Right renal pelvis (tissue), 4 donors: ENCODE measurements at places on chromosomes 5 and 9.

DNA sequence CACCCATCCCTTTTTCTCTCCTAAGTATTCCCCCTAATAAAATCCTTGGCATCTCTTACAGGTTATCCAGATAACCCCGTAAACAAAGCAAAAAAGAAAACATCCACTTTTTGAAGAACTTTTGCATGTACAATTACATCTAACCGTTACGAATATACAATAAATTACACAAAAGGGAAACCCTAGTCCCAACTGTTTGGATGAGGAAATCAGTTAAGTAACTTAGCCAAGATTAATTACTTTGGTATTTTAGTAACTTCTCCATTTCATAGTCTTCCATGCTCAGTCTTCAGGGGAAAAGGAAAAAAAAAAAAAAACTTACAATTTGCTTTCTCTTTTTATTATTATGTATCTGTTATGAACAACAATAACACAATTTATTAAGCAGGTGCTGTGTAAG is 212.9 kb downstream of the ACTL7B start:
- DNase-seq: no peak

DNA sequence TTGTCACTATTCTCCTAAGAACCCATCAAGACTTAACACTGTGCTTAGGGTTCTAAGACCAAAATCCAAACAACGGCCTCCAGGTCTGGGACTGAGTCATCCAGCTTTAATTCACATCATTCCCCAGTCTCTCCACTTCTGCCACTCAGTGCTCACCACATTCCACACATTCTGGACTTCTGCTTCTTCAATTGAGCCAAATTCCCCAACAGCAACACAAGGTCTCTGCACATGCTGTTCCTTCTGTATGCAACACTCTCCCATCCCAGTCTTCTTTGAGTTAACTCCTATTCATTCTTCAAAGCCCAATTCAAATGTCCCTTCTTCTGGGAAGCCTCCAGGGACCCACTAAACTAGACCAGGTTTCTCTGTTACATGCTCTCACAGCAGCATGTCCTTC is 97.8 kb downstream of the GPR21 start:
- no peak for DNase-seq

GRCh38 chr5:91025449-91025848 is 357.7 kb downstream of the ARRDC3 start:
- DNase-seq: no peak

GRCh38 chr5:33981408-33982162 is 2.9 kb downstream of the SLC45A2 start:
- DNase-seq: no peak

GRCh38 chr5:169703813-169704212 is 66.7 kb downstream of the DOCK2 start:
- DNase-seq: no peak

DNA sequence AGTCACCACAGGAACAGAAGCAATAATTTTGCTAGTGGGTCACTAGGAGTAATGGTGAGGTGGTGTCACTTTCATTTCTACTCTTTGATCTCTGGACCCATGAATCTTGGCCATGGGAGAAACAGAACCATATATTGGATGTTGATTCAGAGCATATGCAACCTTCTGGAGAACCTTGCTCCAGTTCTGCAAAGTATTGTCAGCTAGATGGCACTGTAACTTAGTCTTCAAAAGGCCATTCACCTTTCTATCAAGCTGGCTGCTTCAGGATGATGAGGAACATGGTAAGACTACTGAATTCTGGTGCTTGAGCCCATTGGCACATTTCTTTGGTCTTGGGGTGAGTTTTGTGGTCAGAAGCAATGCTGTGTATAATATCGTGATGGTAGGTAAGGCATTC is 129.1 kb upstream of the FBN2 start:
- DNase-seq: no peak

GRCh38 chr5:131968396-131968954 is 23.0 kb upstream of the MEIKIN start:
- no peak for DNase-seq

DNA sequence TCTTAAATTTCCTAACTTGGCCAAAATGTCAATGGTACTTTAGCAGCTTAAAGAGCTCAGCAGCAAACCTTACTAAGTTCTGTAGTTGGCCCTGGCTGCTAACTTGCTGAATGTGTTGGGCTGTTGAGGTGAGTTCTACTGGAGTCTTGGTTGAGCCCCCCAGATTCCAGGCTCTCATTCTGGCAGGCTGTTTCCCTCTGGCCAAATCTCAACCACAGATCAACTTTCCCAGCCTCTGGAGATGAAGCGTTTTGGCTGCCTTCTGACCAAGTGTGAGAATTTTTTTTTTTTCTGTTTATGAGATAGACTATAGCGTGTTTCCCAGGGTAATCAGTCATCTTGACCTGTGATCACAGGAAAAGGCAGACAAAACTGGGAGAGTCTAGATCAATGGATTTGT is 343.7 kb downstream of the EBF1 start:
- no peak for DNase-seq

DNA sequence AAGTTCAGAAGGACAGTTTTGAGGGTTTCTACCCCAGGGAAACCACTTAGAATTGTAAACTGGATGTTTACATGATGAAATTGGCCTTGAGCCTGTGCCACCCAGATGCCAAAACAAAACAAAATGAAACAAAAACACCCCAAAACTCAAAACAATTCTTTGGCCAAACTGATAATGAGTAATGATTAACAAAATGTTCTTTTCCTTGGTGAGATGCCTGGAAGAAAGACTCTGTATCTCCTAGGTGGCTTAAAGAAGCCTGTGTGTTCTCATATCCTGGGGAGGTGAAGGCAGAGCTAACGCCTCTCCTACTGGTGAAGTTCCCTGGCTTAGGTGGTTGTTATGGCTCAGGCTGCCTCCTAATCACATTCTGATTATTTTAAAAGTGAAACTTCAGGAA is 120.5 kb downstream of the NPR3 start:
- no peak for DNase-seq

DNA sequence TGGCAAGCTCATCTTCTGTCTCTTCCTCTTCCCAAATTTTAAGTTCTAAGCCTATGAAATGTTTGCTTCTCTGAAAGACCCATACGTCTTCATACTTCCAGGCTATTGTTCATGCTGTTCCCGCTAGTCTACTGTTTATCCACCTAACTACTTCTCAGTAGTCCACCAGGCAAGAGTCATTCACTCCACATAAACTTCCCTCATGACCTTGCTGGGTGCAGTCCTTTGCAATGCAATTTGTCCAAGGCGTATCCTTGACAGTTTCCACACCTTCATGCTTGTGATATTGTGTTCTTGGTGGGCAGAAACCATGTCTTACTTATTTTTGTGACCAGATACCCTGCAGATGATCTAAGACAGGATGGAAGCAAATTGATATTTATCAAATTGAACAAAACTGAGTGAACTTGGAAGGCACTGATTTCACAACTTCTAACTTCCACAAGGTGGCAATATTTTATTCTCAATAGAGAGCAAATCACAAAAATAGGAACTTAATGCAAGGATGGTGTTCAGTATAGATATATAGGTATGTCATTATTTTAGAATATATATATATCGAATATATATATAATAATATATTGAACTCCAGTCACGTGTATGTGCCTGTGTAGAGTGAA is 30.3 kb downstream of the TYRP1 start:
- no peak for DNase-seq

DNA sequence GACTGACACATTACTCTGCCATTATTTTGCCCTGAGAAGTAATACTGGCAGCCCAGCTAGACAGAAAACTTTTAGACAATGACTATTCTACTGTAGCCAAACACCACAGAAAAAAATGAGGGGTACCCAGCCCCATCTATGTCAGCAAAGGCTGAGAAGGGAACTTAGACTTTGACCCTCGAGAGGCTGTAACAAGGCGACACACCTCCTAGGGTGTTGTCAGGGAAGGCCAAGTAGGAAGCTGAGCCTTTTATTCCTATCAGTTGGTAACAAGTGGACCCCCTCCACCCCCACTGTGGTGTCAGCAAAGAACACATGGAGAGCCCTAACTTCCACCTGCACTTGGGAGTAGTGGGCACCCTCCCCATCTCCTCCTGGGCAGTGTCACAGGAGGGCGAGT is 55.6 kb downstream of the SPTLC1 start:
- no peak for DNase-seq

DNA sequence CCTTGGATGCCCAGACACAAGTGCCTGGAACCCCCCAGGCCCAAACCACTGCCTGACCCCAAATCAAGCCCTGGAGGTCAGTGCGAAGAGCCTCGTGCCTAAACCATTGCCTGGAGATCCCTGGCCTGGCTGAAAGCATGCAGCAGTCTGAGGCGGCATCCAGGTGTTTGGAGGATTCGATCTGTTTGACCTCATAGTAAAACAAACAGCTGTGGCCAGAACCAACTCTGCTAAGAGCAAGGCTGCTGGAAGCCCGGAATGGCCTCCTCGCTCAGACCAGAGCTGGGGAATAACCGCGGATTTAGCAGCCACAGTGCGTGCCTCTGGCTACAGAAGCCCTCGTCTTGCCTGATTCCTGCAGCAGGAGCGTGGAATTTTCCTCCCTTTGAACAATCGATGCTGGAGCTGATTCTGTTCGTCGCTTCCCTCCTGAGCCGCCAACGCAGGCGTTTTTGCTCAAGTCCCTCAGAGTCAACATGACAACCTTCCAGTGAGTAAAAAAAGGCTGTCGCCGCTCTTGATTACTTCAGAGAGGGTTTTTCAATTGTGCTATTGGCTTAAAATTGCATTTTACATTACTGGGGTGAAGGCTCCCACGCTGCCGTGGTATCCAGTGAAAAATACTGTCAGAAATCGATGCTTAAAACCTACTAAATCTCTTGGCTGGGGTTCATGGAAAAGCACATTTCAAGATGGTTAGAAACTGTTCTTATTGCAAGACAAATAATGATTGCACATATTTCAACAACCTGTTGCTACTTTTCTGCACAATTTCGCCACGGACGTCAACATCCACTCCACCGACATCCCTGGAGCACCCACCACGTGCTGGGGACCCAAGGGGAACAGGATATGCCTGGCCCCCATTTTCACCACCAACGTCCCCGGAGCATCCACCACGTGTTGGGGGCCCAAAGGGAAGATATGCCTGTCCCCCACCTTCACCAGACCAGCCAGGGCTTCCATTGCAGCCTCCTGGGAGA is 190.0 kb downstream of the OLFM1 start:
- DNase-seq: no peak

- DNase-seq: no peak
Measured at GRCh38 chr9:12798066-12798770, 23.4 kb downstream of the LURAP1L start.

GRCh38 chr9:72589667-72590521 is 68.5 kb downstream of the TMC1 start:
- DNase-seq: no peak

DNA sequence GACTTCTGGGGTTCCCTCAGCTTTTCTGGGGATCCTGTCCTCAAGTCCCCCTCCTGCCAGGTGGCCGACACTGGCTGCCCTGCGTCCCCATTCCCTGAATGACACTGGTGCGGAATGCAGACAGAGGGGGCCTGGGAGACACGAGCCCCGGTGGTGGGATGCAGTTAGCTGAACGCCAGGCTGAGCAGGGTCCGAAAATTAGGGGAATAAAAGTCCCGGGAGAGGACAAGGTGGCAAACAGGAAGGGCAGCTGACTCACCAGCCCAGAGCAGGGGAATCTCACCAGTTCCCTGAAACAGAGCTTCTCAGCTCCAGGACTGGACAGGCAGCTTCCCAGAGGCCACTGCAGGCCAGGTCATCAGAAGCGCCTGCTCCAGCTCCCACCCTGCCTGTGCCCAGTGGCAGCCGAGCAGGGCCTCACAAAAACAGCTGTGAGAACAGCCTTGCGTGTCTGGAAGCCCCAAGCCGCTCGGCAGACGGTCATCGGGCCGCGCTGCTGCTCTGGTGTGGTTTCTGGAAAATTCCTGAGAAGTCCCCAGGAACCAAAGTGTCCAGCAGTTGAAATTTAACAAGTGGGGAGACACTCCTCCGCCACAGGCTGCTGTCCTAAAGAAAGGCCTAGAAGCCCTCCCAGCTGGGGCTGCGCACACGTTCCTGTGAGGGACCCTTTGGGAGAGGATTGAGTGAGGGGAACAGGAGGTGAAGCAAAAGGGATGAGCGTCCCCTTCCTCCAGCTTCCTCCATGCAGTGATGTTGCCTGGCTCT is 47.6 kb upstream of the EXOC3 start:
- no peak for DNase-seq

GRCh38 chr5:38330207-38330606 is 71.8 kb downstream of the EGFLAM start:
- DNase-seq: no peak

DNA sequence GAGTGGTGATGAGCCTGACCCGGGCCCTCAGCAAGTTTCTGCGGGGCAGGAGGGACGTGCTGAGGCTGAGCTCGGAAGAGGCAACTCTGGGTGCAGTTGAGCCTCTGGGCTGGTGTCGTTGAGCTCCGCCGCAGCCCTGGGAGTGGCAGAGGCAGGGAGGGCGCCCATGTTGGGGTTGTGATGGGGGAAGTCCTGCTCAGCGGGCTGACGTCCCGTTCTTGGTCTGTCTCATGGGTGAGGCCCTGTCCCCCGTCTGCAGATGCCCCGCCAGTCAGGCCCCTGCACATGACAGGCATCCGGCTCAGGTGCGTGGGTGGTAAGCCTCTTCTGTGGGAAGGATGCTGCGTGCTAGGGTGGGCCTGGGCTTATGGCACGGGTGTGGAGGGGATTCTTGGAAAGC is 64.3 kb downstream of the RXRA start:
- DNase-seq: no peak

DNA sequence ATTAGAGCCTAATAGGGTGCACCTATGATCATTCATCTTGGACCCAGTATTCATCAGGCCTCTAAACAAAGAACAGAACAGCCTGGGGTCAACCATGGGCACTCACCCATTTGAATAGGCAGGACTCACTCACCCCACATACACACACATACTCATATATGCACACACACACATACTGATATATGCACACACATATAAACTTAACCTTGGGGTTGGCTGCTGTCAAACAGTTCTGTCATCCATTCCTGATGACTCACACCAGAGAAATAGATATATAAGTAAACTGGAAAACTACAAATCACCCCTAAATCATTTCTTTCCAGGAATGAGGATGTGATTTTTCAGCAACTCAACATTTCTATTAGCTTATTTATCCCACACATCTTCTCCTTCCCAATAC is 51.3 kb downstream of the ARL15 start:
- DNase-seq: no peak

DNA sequence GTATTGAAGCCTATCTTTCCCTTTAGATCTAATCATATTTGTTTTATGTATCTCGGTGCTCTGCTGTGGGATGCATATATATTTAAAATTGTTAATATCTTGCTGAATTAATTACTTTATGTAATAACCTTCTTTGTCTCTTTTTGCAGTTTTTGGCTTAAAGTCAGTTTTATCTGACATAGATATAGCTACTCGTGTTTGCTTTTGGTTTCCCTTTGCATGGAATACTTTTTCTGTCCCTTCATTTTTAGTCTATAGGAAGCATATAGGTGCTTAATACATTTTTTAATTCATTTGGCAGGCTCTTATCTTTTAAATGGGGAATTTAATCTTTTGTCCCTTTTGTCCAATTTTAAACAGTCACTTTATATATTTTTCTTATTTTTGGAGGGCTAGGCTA is 360.6 kb upstream of the PRR16 start:
- DNase-seq: no peak

- DNase-seq: no peak
Measured at GRCh38 chr9:89304834-89305188, 6.2 kb upstream of the CKS2 start.
